ENCODE measurements at places on chromosomes 7 and 10.

- DNase-seq: no peak
Measured at GRCh38 chr10:61795551-61795950, 105.9 kb upstream of the ARID5B start.

- DNase-seq: no peak
Measured at GRCh38 chr10:13448216-13448615, 80.6 kb downstream of the BEND7 start.

DNA sequence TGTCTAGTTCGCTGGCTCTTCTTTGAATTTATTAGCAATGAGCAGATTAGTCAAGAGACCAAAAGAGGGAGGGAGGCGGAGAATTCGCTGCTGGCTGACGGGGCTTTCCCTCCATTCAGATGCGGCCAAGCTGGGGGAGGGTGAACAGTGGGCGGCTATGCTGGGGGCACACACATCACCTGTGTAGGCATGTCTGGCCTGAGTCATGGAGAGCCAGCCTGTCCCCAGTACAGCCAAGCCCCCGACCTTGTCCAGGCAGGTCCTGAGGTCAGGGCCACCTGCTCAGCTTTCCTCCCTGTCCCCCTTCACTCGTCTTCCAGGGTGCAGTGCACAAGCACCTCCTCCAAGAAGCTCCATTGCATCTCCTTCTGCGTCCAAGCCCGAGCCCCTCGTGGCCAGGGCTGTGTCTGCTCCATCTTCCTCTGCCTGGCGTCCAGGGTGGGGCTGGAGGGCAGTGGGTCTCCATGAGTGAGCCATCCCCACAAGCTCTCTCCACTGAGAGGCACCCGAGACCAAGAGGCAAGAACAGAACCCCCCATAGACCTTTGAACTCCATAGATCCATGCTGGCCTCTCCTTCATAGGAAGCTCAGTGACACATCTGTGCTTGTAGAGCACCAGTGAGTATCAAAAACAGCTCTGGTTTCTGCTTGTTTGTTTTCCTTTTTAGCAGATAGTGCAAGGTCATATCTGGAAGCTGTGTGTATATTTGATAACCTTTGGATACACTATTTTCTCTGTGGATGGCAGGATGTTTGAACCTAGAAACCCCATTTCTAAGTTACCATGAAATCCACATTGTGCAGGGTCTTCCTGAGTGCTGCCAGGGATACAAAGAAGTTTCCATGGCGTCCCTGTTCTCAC lies 1.9 kb upstream of the DEPP1 start:
- no peak for DNase-seq

GRCh38 chr7:21507627-21508343 lies 35.1 kb upstream of the DNAH11 start:
- no peak for DNase-seq

- DNase-seq: no peak
Measured at GRCh38 chr7:108249453-108249852, 119.3 kb upstream of the LAMB4 start.

GRCh38 chr7:100374601-100375000 lies 1.3 kb downstream of the PILRA start:
- no peak for DNase-seq

GRCh38 chr10:84076540-84077195 lies 62.6 kb upstream of the GHITM start:
- DNase-seq: no peak

Measured in cerebellum (tissue), 4 donors.